ENCODE measurements at places on chromosomes 11 and 22.
A peak's percentile ranks its signal among the peaks of the same experiment; 100 is the strongest.

GRCh38 chr11:123702139-123702538, 39.3 kb downstream of the ZNF202 start:
- no peak for DNase-seq

- no peak for DNase-seq
These were observed 320.0 kb upstream of the LRRC4C start for GRCh38 chr11:41779401-41779960.

- DNase-seq = no peak
These were observed 33.0 kb downstream of the FAR1 start for GRCh38 chr11:13701506-13701905.

GRCh38 chr22:42299586-42300258, 29.3 kb upstream of the TCF20 start:
- peak; percentile 32 for DNase-seq

- DNase-seq = no peak
These were observed 18.1 kb upstream of the BDNF start for GRCh38 chr11:27718346-27718862.

- DNase-seq = no peak
These were observed 11.3 kb downstream of the P2RY2 start for GRCh38 chr11:73229321-73229895.

- no peak for DNase-seq
These were observed 49.4 kb downstream of the SMIM38 start for GRCh38 chr11:69204941-69205742.

GRCh38 chr11:124977006-124977405, 23.0 kb downstream of the CCDC15 start:
- no peak for DNase-seq

DNA sequence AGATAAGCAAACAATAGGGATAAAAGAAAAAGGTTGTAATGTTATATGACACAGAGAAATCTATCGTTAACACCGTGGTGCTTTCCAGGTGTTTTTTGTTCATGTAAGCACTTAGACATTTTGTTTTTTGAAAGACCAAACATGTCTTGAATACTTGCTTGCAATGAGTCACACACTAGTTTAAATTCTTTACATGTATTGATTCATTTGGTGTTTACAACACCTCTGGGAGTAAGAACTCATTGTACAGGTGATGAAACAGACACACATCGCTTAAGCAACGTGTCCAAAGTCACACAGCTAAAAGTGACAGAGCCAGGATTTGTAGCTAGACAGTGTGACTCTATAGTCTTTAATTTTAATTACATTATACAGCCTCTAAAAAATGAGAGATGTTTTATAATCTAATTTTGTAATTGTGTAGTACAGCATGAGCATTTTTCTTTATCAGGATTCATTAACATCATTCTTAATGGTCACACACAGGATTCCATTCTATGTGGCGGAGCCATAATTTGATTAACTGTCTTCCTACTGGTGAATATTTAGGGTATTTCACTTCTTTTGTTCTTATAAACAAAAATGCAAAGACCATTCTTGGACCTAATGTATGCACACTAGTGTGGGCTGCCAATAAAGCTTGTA, 148.8 kb downstream of the DBX1 start:
- DNase-seq = peak; percentile 23

DNA sequence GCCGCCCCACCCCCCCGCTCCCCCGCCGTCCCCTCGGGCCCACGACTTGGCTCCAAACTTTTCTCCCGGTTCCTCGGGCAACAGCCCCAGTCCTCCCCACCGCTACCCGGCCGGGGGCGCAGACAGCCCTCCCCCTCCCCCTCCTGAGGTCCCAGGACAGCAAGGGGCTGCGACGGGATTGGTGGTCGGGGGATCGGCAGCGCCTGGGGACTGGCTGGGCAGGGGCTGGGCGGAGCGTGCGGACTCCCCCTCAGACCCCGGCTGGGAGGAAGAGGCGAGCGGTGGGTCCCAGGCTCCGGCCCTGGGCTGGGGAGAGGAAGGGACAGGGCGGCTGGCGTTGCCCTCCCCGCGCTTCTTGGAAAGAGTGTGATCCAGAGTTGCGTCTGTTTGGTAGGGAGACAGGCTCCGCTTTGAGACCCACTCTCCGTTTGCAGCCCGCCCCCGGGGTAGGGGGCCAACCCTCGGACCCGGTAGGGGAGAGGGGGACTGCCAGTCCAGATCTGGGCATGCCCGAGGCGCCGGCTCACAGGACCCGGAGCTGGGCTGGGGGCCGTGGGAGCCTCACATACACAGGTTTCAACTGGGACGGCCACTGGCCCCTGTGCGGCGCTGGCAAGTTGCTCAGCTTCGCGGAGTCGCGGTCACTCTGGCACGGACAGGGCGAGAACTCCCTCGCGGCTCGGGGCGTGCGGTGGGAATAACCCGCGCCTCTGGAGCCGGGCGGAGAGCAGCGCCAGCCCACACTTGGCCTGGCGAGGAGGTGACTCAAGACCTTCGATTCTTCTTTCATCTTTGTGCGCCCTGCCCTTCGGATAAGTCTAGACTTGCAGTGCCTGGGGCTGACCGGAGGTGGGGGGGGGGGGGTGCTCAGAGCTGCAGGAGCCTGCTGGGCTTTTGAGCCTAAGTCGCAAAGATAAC, 999 bp downstream of the TSKU start:
- no peak for DNase-seq

- no peak for DNase-seq
These were observed 139.3 kb downstream of the CEP164 start for GRCh38 chr11:117466966-117467365.

DNA sequence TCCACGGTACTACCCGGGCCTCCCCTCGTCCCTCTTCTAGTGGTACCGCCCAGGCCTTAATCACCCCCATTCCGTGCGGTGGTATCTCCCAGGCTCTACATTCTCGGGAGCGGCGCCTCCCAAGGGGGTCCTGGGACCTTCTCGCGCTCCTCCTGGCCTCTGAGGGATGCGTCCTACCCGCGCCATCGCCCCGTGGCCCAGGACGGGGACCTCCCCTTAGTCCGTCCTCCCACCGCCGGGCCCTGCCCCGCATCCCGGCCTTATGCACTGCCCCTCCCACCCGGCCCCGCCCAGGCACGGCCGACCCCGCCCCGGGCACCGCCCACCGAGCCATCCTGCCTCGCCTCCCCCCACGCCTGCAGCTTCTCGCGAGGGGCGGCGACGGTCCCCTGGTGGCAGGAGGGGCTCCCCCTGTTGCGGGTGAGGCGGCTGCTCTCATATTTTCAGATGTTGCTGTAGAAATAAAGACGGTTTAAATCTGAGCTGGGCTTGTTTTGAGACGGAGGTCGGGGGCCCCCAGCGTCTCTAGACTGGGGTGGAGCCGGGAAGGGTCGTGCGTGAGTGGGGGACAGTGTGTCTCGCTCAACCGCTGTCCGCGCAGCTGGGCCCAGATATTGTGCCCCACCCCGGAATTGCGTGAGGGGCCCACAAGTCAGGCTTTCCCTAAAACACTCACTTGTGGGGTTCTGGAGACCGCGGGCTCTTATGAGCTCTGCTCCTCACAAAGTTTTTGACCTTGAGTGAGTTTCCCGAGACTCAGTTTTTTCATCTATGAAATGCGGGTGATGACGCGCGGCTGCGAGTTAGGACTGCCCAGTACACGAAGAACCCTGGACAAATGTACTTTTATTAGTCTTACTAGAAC, 828 bp upstream of the RAB1B start:
- peak; percentile 88 for DNase-seq

DNA sequence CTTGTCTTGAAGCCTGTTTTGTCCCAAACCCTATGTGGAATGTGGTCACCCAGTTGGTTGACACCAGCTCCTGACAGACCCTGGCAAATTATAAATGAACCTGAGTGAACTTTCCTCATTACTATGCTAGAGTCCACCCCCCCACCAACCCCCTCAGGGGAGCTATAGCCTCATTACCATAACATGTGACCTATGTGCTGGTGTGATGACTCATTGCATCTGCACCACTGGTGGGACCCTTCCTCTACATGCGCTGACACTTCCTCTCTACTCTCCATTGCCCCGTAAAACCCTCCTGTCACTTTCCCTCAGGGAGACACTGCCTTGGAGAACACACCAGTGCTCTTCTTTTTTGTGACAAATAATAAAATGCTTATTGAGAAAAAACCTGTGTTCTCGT, 105.0 kb upstream of the SESN3 start:
- DNase-seq = no peak

- no peak for DNase-seq
These were observed 1126.9 kb downstream of the BRD1 start for GRCh38 chr22:48700566-48701295.

GRCh38 chr11:63510360-63511047, 4.6 kb downstream of the LGALS12 start:
- peak; percentile 62 for DNase-seq

- DNase-seq = no peak
These were observed 22.2 kb downstream of the BLID start for GRCh38 chr11:122093731-122094275.

- DNase-seq = no peak
These were observed 10.3 kb downstream of the IGLL5 start for GRCh38 chr22:22897947-22898346.

GRCh38 chr11:72598906-72599305, 75.3 kb downstream of the PDE2A start:
- DNase-seq = peak; percentile 48

DNA sequence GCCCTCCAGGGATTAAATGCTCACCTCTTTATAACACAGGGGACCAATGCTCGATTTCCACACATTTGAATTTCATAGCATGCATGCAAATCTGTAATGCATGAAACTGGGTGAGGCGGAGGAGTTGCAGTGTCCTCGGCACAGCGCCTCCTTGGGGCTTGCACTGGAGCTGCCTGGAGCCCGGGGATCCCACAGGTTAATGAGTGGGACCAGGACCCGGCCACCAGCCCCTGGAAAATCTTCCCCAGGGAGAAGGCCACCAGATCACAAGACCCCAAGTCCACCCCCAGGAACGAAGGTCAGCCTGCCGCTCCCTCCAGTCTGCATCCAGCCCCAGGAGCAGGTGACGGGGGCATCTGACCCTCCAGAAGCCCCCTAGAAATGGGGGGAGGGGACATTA, 119.1 kb downstream of the MN1 start:
- DNase-seq = no peak

DNA sequence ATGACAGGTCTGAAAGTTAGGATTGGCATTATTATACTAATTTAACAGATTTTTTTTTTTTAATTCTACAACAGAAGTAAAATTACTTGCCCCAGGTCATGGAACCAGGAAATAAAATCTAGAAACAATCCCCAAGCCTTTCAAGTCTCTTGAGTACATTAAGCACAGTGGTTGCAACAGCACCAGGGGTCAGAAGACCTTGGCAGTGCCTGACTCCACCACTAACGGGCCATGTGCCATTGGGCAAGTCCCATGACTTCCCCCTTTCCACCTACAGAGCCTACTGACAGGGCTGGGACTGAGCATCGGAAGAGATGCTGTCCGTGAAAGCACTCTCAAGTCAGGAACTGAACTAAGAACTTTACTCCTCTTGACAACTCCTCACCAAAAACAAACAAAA, 98.6 kb upstream of the AKIP1 start:
- peak; percentile 71 for DNase-seq

All from mucosa of gallbladder (tissue), 1 donor.